ENCODE measurements at places on chromosomes 6 and 20.

DNA sequence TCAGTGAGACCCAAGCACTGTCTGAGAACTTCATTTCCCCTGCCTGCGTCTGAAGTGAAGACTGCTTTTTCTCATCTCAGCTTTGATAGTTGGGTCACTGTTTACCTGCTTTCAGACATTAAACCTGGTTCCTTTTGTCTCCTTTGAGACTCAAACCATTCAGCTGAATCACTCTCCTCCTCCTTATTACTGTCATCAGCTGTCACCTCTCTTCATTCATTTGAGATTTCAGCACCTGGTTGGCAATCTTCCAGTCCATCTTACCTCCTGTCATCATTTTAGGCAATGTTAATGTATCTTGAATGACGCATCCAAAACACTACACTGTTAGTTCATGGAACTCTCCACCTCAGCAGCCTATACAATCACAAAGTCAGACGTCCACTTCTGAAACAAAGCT, 34.3 kb upstream of the SOX4 start:
- no peak for DNase-seq

GRCh38 chr6:136184738-136185137, 65.4 kb downstream of the MTFR2 start:
- DNase-seq = no peak

DNA sequence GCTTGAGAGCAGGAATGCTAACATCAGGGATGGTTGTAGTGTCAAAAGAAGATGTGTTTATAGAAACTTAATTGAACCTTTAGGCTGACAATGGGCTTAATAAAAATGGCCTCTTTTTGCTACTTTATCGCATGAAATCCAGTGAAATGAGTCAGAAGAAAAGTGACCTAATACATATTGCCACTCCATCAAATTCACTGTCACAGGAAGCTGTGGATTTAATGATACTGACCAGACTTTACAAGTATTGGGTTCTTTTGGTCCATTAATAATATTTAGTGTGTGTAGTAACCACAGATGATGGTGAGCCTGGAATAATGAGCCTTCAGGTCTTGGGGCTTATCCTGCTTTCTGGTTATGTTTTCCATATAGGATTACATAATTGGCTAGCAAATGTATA, 231.8 kb upstream of the GMDS start:
- no peak for DNase-seq

DNA sequence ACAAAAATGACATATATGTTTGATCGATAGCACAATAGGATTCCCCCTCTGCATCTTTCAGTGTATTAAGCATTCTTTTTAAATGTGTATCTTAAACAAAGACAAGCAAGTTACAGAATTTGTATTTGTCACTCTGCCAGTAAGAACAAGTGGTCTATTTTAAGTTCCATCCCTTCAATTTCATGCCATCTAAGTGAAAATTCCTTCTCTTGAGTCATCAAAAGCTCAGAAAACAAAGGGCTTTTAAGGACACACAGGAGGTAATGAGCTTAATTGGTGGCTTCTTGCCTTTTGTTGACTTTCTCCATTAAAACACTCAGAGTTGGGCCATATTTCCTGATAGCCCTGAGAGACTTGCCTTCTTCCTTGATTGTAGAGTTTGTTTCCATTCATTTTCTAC, 547.8 kb downstream of the TENT5A start:
- no peak for DNase-seq

- no peak for DNase-seq
Observed at GRCh38 chr20:36340593-36340990, 34.5 kb downstream of the DLGAP4 start.

GRCh38 chr6:56984361-56984760, 29.5 kb downstream of the BEND6 start:
- no peak for DNase-seq

DNA sequence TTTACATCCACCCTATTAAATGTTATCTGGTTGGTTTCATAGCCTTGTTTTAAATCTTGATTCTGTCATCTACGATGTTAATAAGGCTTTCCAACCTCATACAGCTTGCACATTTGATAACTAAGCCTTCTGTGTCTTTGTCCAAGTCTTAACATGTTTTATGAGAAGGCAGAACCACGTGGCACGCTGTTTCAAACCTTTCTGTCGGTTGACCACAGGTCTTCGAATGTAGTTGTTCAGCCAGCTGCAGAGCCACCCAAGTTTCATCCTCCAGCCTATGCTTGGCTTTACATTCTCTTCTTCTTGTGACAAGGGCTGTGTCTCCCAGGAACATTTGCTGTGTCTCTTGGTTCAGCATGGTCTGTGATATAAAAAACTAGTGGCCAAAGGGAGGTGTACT, 15.7 kb upstream of the SGK2 start:
- no peak for DNase-seq

DNA sequence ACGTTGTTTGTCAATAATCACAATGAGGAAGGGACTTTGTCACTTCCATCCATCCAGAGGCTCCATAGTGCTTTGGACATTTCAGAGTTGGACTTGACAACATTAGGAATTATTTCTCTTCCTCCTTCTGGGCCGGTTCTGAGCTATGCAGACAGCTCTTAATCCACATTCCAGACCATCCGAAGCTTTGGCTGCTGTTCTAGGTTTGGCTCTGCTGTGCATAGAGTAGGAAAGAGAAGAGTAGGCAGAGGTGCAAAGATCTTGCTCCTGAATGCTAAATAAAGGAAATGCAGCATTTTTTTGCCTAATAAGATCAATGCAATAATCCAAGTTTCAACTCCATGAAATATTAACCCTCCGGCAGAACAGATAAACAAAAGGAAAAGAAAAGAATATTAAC, 251.8 kb upstream of the PRND start:
- no peak for DNase-seq

GRCh38 chr6:35049900-35050756, 91.0 kb downstream of the TCP11 start:
- DNase-seq = no peak

GRCh38 chr20:49938173-49939163, 2.3 kb downstream of the RNF114 start:
- DNase-seq = no peak

- DNase-seq = no peak
Observed at GRCh38 chr6:137737836-137738596, 129.0 kb upstream of the TNFAIP3 start.

DNA sequence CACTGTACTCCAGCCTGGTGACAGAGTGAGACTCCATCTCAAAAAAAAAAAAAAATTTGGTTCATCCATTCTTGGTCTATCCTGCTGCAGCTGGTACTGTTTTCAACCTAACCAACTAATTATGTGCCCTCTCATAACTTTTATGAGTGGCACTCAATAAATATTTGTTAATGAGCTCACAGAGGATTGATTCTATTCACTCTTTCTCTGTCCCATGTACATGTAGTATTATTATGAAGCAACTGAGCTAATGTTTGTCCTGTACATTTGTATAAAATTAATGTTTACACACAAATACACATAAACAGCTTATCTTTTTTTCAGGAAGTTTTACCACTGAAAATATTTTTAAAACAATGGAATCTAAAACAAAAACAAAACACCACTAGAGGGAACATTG, 10.1 kb downstream of the RIPOR2 start:
- DNase-seq = no peak

DNA sequence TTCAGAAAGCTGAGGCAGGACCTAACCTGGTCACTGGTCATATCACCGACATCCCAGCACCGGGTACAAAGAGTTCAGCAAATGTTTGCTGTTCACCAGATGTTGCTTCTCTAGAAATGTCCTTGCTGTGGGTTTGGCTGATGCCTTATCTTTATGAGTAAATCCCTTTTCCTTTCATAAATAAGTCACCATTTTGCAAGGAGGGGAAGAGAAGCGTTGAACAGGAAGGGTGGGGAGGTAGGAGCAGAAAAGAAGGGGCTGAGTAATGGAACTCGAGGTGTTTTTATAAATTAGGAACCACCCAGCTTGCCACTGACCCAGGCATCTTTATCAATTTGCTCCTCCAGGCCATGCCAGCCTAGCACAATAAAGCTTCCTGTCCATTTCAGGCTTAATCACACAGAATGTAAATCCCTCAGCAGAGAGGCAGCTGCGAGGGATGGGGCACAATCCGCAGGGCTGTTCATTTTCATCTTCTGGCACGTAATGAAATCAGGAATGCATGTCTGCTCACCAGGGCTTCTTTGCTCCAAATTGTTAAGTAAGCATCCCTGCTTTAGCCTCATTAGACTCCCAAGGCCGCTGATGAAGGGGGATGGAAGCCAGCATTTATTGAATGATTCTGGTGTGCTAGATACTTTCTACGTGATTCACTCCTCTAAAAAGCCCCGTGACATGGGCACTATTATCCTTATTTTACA, 371.9 kb upstream of the CHD6 start:
- no peak for DNase-seq

DNA sequence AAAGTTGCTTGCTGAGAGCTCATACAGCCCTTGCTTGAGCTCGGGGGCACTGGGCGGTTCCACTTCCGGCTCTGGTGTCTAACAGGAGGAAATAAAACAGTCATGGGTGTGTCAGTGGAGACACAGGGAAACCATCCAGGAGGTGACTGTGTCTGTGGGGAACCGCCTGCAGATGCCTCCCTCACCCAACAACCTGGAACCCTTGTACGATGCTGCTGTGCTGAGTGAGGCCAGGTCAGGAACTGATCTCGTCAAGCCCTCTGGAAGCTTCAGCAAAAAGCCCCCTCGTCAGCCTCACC, 15.5 kb downstream of the TXNDC5 start:
- no peak for DNase-seq

DNA sequence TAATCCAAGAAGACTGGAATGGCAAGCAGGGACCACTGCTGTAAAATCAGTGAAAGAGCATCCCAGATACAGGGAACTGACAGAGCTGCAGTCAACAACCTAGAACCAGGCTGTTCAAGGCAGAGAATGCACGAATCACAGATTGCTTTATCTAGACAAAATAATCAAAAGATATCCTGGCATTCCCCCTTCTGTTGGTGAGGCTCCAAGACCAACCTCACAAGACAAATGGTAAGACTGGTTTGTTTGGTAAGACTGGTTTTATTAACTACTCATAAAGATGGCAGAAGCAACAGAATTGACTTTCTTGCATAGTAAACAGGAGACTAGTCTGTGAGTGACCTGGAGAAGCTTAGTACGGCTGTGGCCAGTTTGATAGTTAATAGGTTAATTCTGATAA, 88.8 kb upstream of the AHI1 start:
- no peak for DNase-seq

All from stimulated activated CD8-positive, alpha-beta memory T cell treated with anti-CD3 and anti-CD28 coated beads, Interleukin-4, amount 100 ng/mL, for 1 hour (primary cell).